ENCODE measurements at places on chromosomes 12 and 14.

DNA sequence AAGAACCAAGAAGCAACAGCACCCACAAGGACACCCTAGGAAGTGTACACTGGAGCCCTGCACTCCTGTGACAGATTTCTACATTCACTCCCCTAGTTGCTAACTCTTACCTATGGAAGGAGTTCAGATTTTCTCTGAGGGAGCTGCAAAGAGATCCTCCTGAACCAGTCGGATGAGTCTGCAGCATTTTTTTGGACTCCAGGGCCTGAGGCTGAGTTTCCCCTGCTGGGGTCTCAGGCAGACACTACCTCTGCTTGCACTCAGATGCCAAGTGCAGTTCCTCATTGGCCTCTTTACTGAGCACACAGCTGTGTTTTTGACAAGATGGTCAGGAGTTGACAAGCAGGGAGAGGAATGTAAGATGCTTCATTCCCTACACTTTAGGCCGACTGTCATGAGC is 153.2 kb upstream of the RBM19 start:
- DNase-seq: no peak

- no peak for DNase-seq
Observed at GRCh38 chr12:79661629-79662028, 29.1 kb downstream of the PAWR start.

DNA sequence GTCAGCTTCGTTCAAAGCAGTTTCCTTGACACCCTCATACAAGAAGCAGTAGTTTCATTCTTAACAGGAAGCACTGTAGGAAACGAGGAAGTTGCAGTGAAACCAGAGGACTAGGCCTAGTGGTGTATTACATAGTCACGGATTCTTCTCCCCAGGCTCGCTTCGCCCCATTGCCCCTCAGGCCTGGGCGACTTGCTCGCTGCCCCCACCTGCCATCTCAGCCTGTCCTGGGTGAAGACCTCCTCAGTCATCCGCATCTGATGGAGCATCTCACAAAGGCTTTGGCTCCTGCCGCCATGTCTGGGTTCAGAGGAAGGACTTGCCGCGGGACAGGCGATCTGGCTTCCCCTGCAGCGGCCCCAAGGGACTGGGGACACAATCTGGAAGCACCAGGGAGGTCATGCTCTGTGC is 93.5 kb downstream of the LMNTD1 start:
- DNase-seq: no peak

GRCh38 chr12:11719678-11720099 is 70.2 kb downstream of the ETV6 start:
- DNase-seq: no peak

DNA sequence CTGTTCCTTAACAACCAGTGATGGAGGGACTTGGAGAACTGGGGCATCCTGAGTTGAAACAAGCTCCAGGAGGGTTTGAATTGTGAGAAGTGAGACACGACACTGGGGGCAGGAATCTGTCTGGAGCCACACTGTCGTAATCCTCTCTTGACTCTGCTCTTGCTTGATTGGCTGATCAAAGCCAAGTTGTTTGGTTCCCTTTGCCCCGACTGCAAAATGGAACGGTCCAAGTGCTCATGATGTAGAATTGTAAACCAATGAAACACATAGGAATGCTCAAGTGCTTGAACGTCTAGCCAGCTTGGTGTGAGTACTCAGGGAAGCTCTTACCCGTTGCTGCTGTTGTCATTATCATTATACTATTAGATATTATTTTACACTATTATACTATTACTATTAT is 98.1 kb downstream of the TMEM132C start:
- no peak for DNase-seq

- no peak for DNase-seq
Observed at GRCh38 chr14:99772371-99773283, 20.6 kb upstream of the EML1 start.

- no peak for DNase-seq
Observed at GRCh38 chr12:112023759-112024396, 10.7 kb downstream of the ERP29 start.

- no peak for DNase-seq
Observed at GRCh38 chr12:108191938-108192337, 62.9 kb downstream of the WSCD2 start.
